ENCODE measurements at places on chromosomes 5 and 9.

DNA sequence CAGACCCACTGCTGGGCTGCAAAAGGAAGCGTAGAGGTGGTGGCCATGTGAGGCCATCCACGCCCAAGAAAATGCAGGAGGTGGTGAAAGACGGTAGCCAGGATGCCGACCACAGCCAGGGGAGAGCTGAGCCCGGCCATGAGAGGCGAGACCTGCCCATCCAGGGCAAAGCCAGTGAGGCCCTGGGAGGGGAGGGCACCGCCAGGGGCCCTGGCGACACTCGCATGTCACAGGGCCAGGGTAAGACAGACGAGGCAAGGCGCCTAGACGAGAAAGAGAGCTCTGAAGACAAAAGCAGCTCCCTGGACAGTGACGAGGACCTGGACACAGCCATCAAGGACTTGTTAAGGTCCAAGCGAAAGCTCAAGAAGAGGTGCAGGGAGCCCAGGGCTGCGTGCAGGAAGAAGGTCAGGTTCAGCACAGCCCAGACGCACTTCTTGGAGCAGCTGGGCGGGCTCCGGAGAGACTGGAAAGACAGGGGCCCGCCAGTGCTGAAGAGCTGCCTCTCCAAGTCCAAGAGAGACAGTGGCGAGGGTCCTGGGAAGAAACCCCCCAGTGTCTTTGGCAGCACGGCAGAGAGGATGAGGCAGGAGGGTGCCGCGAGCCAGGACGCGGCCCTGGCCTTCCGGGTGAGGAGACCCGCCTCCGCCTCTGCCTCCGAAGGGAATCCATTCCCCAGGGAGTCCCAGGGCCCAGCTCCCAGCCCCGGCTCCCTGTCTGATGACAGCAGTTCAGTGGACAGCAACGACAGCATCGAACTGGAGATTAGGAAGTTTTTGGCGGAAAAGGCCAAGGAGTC is 6.9 kb downstream of the PPP1R26 start:
- no peak for DNase-seq

DNA sequence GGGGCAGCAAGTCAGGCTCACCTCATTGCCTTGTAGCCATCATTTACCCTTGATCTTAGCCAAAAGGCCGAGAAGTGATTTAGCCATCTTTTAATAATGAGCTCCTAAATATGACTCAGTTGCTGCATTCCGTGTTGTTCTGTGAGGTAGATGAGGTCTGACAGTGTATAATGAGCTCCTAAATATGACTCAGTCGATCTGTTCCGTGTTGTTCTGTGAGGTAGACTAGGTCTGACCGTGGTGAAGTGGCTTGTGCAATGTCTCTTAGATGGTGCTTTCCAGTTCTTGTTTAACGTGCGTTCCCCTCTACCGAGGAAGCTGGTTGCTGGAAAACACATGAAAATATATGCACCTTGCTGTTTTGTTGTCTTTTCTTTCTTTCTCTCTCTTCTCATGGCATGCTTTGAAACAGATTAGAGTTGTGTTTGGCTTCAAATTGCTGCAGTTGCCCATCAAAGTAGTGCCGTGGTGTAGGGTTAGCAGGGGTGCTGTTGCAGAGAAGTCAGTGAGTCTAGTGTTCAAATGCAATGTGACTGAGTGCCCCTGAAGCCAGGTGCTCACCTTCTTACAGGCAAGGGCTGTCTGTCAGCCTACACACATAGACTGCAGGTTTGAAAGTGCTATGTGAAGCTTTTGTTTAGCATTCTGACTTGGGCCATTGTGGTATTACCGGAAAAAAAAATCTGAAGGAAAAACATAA is 118.6 kb downstream of the KDM4C start:
- DNase-seq, result no peak

GRCh38 chr5:79513308-79513703 is 628 bp downstream of the HOMER1 start:
- DNase-seq, result no peak

DNA sequence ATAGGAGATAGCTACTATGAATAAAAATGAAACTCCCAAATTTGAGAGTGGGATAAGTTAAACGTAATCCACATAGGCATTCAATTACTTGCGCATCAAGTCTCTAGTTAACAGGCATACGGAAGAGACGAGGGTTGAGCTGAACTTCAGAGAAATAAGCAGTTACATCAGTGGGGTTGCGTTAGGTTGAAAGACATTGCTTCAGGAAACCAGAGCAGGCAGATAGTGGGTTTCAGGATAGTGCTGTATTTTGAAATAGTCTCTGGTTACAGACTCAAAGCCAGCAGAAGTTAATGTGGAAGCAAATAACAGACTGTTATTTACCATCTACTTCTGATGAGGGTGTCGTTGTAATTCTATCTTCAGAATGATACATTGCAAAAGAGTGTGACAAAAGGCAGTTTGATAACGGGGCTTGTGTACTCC is 533.4 kb downstream of the PDE4D start:
- DNase-seq, result no peak

DNA sequence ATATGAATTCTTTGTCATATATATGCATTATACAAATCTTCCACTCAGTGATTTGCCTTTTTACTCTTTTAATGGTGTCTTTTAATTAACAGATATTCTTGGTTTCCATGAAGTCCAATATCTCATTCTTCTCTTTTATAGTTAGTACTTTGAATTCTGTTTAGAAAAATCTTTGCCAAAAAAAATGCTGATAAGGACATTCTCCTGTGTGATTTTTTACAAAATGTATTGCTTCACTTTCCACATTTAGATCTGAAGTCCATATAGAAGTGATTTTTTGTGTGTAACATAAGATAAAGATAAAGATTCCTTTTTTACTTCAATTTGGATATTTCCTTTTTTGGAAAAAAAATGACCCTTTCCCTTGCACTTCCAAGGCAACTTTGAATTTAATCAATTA is 50.3 kb downstream of the OTP start:
- no peak for DNase-seq

GRCh38 chr5:42944989-42945388 is 95.1 kb downstream of the ANXA2R start:
- DNase-seq, result no peak

Data from activated naive CD8-positive, alpha-beta T cell treated with anti-CD3 and anti-CD28 coated beads, Interleukin-2, amount 50 U/mL, for 16 hours (primary cell).